ENCODE measurements at places on chromosomes 2 and 18.

GRCh38 chr18:50559752-50560680 is at the start of gene MAPK4:
MAPK4 (plus strand) TSS chr18:50560087; CDS start chr18:50663959, 103,872 bp downstream.
- no peak for DNase-seq

GRCh38 chr2:181810823-181811695 is 80.5 kb upstream of the ITPRID2 start:
- DNase-seq, result peak; percentile 4

- DNase-seq, result no peak
These were observed 41.1 kb downstream of the MARCO start for GRCh38 chr2:118983133-118983532.

DNA sequence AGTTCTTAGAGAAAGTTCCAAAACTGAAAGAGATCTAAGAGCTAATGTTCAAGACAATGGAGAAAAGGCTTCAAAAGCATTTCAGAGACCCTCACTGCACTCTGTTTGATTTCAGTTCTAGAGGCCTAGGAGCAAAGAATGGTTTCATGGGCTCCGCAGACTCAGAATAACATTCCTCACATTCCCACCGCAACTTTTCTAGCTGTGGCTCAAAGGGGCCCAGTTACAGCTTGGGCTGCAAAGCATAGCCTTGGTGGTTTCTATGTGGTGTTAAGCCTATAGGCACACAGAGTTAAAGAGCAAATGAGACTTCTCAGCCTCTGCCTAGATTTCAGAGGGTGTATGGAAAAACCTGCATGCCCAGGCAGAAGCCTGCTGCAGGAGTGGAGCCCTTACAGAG is 73.0 kb downstream of the FSIP2 start:
- no peak for DNase-seq

GRCh38 chr2:101577173-101577572 is 102.3 kb upstream of the RFX8 start:
- DNase-seq, result no peak

DNA sequence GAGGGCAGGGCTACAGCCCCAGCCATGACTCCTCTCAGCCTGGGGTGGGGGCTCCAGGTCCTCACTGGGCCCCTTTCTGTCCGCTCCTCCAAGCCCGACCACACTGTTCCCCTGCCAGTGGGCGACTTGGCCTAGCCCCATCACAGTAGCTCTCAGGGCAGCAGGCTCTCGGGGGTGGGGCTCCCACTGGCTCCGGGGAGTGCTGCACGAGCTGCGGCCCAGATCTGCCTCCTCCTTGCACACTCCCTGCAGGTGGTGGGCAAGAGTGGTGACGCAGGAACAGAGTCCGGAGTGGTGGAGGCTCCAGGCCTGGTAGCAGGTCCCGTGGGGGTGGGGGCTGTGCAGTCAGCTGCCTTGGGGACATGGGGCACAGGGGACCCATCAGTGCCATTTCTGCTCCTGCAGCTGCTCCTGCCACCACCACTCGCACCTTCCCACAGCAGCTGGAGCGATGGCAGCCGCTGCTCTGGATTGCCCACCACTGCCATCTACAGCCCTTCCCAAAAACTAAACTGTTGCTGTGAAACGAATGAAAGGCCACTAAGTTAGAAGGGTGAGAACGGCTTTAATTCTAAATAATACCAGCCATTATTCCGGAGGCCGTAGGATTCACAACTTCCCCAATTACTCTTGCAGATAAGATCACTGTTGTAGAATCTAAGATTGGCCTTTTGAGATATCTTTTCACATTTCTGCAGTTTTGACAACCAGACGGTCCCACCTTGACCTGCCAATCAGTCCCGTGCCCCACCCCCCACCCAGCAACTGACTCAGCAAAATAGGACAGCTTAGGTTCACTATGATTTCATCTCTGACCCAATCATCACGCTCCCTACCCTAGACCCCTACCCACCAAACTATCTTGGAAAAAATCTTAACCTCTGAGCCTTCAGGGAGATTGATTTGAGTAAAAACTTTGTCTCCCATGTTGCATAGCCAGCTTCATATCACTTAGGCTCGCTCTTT is 530.2 kb downstream of the DCC start:
- no peak for DNase-seq

Data from occipital lobe (tissue), 3 donors.